LNCaP clone FGC (cell line): ENCODE measurements at places on chromosomes 1 and 21.

DNA sequence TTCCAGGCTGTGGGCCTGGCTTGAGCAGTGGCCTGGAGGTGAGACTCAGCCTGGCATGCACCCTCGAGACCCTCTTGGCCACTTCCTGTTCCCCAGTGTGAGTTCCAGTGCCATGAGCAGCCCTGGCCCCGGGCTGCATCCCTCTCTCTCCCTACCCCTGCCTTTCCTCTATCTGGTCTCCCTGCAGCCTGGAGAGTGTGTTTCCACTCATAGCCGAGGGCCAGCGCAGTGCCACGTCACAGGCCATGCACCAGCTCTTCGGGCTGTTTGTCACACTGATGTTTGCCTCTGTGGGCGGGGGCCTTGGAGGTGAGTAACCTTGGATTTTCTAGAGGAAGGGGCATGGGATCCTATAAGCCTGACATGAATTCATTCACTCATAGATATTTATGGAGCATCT lies 13.6 kb downstream of the RHBG start:
- DNase-seq: no peak

DNA sequence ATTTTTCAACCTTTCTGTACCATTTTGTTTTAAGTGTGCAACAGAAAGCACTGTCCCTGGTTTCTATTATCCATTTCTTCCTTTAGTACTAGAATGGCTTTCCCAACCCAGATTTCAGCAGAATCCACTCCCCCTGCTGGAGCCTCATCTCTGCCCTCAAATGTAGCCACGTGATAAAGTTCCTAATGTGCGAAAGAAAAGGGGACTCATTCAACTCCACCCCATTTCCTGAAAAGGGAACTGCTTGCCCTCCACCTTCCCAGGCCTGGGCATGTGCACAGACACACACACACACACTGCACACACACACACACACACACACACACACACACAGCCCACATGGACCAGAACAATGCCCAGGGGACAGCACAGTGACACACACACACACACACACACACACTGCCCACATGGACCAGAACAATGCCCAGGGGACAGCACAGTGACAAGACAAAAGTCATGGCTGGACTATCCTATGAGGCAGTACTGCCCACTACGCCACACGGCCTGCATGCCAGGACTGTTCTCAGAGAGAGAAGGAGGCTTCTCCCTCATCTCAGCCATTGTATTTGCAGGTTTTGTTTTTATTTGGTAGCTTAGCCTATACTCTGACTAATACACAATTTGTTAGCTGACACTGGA lies 33.2 kb downstream of the PACC1 start:
- DNase-seq: no peak

DNA sequence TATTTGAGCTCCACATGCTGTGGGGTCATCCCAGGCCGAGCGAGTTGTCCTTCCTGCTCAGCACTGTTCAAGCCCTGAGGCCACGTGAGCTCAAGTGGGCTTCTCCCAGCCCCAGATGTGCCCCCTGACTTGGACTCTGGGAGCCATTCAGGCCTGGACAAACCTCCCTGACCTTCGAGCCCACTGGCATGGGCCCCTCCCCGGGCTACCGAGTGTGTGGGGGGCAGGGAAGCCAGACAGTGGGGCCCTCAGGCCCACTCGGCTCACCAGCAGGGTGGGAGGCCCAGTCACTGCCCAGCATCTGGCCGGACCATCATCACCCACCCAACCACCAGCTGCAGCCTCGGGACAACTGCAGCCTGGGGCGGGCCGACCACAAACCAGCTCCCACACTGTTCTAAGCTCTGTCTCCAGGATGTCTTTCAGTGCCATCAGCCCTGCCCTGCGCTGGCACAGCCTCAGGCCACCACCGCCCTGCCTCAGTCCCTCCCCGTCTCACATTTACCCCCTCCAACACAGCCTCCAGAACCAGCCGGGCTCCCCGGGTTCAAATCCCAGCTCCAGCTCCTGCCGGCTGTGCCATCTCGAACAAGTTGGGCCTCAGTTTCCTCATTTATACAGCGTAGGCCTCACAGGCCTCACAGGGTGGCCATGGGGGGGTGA lies 20.9 kb upstream of the PLEKHG5 start:
- no peak for DNase-seq

- DNase-seq: no peak
These were observed 75.2 kb upstream of the GADD45A start for GRCh38 chr1:67609577-67610341.

GRCh38 chr1:232385221-232385620 lies 244.7 kb downstream of the SIPA1L2 start:
- DNase-seq: no peak

DNA sequence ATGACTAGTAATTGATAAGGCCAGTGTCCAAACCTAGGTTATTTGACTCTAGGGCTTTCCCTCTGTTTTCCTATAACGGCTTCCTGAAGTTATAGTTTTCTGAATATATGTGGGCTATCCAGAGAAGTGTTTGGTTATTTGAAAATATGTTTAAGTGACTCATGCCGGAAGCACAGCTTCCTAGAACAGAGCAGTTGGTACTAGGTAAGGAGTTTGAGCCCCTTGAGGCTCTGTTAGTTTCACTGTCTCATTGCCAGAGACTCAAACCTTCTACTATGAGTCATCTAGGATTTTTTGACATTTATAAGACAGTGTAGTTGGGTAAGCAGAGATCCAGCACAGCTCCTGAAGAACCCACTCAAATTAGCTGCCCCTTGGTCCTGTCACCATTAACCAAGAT lies 27.1 kb upstream of the LEPR start:
- no peak for DNase-seq

GRCh38 chr1:1757422-1758058 lies 20.7 kb downstream of the NADK start:
- no peak for DNase-seq

- DNase-seq: no peak
These were observed 1.0 kb downstream of the SLC35D1 start for GRCh38 chr1:67052741-67053534.

DNA sequence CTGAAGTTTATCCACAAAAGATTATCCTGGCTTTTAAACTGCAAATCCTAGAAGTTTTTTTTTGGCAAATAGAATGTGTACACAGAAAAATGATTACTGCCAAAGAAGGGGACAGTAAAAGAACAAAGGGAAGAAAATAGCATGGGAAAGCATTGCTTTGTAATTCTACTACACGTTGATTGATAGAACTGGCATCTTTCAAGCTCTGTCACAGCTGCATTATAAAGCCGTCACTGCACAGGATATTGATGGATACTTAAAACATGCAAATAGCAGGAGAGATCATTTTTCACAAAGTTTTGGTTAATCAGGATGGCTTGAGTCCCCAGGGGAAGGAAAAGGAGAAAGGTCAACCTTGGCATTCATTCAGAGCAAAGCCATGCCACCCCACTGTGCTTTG lies 183.7 kb upstream of the RRP15 start:
- no peak for DNase-seq

DNA sequence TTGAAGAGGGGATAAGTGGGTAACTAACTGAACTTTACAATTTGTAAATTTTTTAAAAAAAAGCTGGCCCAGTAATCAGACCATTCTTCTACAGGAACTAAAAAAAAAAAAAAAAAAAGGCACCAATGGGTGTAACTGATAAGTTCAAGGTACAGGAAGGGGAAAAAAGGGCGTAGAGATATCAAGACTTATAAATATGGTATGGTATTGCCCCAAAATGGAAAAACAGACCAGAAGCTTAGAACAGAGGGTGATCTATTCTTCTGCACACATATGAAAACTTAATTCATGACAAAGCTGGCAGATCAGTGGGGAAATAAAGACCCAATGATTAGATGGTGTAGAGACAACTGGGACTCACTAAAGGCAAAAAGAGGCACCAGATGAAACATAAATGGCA lies 58.9 kb downstream of the LHX4 start:
- DNase-seq: no peak

- no peak for DNase-seq
These were observed 274.4 kb downstream of the PCP4 start for GRCh38 chr21:40141621-40142020.

DNA sequence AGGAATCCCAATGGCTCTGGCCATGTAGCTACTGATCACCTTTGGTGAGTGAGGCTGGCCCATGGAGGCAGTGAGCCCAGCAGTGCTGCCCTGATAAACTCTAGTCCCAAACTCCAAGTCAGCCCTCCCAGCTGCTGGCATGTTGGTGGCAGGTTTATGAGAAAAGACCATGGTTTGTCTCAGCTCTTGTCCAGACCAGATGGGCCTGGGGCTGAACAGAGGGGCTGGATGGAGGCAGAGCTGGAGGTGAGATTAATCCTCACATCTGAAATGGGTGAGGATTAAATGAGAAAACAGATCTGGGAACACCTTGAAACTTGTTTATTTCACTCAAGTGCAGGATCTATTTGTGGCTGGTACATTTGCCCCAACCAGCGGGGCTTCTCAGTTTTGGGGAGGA lies 3.2 kb downstream of the TMEM269 start:
- DNase-seq: no peak

DNA sequence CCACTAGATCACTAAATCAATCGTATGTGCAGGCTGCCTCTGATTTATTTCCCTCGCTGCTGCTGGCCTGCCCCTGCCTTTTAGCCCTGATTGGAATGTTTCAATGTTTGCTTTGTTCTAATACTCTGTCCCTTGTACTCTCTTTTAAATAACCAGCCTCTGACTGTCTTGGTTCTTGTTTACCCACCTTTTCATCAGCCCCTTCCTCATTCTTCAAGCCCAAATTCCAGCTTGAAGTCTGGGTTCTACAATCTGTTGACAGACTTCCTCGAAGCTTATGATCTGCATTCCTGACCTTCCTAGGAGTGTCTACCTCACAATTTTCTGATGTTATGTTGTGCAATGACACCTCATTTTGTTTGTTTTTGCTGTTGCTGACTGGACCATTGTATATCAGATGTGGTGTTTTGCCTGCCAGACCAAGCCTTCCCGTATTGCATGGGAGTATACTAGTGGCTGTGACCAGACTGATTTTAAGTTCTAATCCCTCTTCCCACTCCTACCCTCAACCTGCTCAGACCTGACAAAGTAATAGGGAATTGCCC lies 46.6 kb upstream of the APOBEC4 start:
- no peak for DNase-seq

- DNase-seq: no peak
These were observed 3.0 kb upstream of the MPL start for GRCh38 chr1:43334453-43335205.
